ENCODE measurements at places on chromosomes 12 and 14. TPM values are rescaled to one million over a fixed set of nuclear protein-coding genes. Genes with fewer than 3 reads are reported as not detected.

The MORN3 gene
- total RNA-seq = 0.47 TPM

The VRTN gene
- not detected for total RNA-seq

The IPO4 gene
- 67.6 TPM for total RNA-seq

The LAG3 gene
- not detected for total RNA-seq

The PRB2 gene
- not detected for total RNA-seq

The NGB gene
- not detected for total RNA-seq

The ACOT6 gene
- total RNA-seq = not detected

The EML5 gene
- 0.13 TPM for total RNA-seq

The SMIM41 gene
- not detected for total RNA-seq

The NANOG gene
- total RNA-seq = not detected

The GARIN6 gene
- total RNA-seq = not detected

The KLRC4 gene
- total RNA-seq = not detected

The MFAP5 gene
- not detected for total RNA-seq

The PLEKHD1 gene
- not detected for total RNA-seq

The EPS8 gene
- 6.3 TPM for total RNA-seq

The B4GALNT1 gene
- not detected for total RNA-seq

The CMA1 gene
- total RNA-seq = not detected

The PTPRR gene
- 2.7 TPM for total RNA-seq

All from mammary microvascular endothelial cell (primary cell).